Spleen (tissue), 13 donors: ENCODE measurements at places on chromosomes 2 and 18.
A peak's percentile ranks its signal among the peaks of the same experiment; 100 is the strongest.

GRCh38 chr18:63177919-63178821 is 141.4 kb downstream of the BCL2 start:
- DNase-seq = peak; percentile 65

DNA sequence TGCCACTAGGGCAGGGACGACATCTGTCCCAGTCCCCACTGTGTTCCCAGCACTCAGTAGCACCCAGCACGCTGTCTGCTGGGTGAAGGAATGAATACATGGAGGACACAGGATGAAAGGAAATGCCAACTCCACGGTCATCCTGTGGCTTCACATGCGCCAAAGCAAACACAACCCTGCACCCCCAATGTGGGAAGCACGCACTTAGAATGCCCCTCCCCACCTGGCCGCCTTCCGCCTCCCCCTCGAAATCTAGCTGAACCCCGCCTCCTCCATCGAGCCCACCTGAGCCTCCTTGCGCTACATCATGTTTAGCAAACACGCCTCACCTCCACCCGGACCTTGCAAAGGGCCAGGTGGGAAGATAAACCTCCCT is 33.9 kb downstream of the ADCY3 start:
- DNase-seq = no peak

DNA sequence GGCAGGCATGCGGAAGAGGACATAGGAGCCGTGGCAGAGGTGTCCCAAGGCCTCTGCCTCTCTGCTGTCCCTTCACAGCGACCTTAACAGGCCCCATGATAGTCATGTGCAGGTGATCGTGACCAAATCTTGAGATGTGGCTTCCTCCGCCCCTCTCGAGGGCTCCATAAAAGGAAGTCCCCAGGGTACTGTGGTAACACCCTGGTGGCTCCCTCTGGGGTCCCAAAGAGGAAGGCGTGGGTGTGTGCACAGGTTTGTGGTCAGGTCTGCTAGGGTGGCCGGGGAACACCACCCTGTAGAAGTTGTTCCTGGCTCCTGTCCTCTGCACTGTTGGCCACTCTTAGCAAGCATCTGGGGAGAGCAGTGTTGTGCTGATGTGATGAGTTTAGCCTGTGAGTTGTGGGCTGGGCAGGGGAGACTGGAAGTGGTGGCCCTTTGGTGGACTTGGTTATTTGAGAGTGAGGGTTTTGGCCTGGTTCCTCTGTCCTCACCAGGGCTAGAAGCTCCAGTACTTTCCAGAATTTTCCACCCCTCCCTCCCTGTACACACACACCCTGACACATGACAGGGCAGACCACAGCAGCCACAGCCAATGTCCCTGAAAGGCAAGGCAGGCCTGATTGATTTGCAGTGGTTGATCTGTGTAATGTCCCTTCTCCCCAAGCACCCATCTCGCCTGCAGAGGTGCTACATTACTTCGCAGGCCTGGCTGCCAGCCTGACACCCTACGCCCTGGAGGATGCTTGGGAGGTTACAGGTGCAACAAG is 68.9 kb upstream of the BOD1L2 start:
- DNase-seq = peak; percentile 80

- DNase-seq = peak; percentile 29
Observed at GRCh38 chr2:128416806-128417205, 98.1 kb upstream of the HS6ST1 start.

GRCh38 chr2:15942711-15943345 is 2.5 kb downstream of the MYCN start:
- no peak for DNase-seq

DNA sequence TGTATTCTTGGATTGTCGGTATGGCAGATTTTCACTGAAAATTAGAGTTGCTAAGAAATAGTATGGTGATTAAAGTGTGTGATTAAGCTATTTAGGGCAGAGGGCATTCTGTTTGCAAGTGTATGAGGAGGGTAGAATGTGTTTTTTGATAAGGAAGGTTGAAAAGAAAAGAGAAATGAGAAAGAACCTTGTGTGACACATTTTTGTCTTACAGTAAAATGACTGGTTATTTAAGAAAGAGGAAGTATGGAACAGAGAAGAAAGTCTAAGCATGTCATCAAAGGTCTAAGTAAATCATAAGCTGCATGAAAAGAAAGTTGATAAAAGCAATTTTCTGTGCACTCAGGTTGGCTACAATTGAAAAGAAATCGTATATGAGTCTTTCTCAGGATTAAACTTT is 5.2 kb upstream of the RSAD2 start:
- no peak for DNase-seq

- DNase-seq = no peak
Observed at GRCh38 chr2:9527995-9528787, 27.4 kb downstream of the ADAM17 start.

- no peak for DNase-seq
Observed at GRCh38 chr18:7855028-7855427, 287.9 kb downstream of the PTPRM start.

DNA sequence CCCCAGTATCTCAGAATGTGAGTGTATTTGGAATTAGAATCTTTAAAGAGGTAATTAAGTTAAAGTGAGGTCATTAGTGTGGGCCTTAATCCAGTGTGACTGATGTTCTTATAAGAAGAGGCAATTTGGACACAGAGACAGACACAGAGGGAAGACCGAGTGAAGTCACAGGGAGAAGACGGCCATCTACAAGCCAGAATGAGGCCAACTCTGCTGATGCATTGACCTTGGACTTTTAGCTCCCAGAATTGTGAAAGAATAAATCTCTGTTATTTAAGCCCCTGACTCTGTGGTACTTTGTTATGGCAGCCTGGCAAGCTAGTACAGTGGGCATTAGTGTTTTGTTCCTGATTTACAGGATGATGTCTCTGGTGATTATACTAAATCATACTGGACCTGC is 64.6 kb downstream of the LTBP1 start:
- DNase-seq = no peak

DNA sequence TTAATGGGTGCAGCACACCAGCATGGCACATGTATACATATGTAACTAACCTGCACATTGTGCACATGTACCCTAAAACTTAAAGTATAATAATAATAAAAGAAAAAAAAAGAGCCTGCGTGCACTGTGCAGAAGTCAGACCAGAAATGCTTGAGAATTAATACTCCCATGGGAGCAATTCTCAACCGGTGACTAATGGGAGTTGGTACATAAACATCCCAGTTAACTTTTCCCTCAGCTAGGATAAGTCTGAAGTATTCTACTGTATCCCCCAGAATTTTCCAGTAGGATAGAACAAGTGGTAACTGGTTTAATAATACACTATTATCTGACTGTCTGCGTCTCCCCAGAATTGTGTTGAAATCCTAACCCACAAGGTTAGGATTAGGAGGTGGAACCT is 113.6 kb upstream of the COL5A2 start:
- no peak for DNase-seq

DNA sequence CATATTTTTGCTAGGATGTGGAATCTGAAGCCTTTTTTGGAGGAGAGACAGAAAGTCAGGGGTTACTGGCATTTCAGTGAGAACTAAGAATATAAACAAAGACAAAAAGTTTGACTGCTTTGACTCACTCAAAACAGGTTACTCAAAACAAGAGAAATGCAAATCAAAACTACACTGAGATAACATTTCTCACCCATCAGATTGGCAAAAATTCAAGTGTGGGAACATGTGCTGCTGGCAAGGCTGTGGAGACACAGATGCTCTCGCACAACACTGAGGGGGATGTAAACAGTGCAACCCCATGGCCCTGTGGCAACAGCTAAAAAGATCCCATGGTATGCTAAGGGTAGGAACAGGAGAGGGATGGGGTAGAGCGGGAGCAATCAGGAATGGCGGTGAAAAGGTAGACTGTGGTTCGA is 86.6 kb downstream of the DTNB start:
- DNase-seq = no peak

DNA sequence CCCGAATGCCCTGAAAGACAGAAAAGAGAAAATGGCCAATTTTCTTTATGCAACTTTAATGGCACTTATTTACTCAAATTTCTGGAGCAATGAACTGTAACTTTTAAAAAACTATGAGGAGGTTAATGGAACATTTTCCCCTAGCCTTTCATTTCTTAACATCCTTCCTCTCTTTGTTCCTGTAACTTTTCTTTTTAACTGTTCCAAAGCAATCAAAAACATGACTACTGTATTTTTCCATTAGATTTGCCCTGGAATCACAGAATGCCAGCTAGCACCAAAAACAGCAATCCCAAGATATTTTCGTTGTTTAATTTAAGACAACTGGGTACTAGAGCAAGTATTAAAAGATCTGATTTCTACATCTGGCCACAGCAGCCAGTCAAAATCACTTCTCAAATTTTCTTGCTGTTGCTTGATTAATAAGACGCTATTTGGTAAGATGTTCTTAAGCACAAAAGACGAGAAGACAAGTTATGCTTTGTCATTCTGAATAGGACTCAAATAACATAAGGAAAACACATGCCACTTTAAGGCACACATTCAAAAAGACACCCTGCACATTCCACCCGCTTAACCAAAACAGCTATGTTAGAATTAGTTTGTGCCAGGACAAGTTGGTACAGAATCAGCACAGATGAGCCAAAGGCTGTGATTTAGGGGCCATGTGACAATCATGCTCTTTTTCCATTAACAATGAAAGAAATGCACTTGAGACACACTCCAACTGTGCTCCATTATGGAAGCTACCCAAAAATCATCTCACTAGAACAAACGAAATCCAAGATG is 3.6 kb downstream of the STARD7 start:
- DNase-seq = no peak

- no peak for DNase-seq
Observed at GRCh38 chr18:28794459-28795245, 617.7 kb upstream of the CDH2 start.

DNA sequence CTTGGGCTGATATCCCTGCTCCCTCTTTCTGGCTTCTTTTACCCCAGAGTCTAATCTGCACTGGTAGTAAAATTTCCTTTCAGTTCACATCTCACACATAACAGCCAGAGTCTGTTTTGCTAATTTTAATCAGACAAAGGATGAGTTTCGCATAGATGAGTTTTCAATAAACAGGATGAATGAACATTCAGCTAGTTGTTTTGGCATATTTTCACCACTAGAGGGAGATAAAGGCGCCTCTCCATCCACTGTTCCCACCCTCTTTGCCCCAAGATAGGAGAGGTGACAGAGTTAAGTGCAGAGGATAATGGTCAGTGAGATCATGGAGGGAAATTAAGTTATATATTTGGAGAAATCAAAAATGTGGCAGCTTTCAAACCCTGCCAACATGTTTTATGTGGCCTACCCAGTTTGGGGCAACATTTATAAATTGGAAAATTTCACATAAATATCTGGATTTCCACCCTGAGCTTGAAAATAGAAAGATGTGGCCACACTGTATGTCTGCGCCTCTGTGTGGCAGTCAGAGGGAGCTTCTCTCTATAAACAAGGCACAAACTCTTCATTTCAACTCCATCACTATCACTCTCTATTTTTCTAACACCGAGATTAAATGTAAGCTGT is 48.5 kb upstream of the DTNA start:
- no peak for DNase-seq

- no peak for DNase-seq
Observed at GRCh38 chr2:236012155-236012554, 156.0 kb downstream of the GBX2 start.

GRCh38 chr2:70009762-70010575 is 48.5 kb upstream of the ASPRV1 start:
- no peak for DNase-seq

GRCh38 chr2:2234398-2235195 is 96.5 kb downstream of the MYT1L start:
- DNase-seq = no peak
